ENCODE measurements at places on chromosomes 12 and 14.

GRCh38 chr14:64488590-64489099 lies 15.0 kb downstream of the ZBTB25 start:
- no peak for DNase-seq

DNA sequence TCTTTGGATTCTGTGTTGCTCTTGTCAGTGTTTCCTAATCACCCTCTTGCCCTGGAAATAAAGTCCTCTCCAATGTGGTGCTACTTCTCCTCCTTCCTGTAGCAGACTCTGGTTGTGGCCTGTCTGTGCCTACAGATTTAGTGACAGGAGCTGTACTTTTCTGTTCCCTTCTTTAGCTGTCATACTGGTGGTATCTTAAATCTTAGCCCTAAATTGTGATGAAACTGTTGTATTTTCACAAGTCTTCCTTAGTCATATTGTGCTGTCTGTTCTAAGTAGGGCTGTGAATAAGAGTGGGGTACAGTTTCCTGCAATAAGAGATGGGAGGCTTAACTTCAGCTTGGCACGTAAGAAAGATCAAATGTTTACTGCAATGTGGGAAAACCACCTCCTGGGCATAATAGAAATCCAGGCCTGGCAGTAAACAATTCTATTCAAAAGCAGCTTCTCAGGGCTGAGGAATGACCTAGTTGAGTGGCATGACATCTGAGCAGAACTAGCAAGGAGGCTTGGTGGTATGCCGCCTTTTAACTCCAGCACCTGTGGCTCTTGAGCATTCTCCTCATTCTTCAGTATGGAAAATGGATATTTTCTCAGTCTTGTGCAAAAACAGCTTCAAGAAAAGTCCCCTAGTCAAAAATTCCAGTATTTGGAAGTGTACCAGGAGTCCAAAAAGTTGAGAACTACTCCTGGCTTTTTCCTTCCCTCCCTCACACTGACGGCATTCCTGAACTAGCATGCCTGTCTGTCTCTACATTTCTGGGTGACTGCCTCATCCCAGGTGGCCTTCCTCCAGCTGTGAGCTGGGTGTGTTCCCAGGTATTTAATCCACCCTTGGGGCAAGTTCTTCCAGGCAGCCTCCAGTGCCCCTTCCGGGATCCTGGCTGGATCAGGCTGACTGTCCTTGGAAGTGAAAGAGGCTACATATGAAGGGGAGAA lies 19.5 kb downstream of the ANO6 start:
- DNase-seq = no peak

DNA sequence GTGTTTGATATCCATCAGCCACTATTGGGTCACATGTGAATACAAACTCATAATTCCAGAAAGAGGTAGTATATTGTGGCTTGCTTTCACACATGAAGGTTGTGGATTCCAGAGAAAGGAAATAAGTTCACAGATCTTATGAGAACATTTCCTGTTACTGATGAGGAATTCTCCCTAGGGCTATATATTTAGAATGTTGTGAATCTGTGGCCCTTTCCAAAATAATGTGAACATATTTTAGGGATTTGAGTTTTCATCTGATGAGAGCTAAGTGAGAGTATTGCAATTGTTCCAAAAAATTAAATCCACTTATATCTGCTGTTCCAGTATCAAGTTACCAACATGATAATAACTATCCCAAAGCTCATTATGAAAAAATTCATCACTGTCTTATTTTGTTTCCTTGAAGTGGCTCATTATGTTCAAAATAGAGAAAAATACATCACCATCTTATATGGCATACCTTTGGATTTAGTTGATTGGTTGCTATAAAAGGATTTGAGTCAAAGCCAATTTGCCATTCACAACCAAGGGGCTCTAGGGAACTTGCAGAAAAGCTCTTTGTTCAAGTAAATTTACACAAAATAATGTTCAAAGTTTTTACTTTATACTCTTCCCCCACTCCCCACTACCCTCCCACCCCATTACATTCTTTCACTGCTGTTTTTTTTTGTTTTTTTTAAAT lies 76.3 kb downstream of the MYRFL start:
- DNase-seq = no peak

DNA sequence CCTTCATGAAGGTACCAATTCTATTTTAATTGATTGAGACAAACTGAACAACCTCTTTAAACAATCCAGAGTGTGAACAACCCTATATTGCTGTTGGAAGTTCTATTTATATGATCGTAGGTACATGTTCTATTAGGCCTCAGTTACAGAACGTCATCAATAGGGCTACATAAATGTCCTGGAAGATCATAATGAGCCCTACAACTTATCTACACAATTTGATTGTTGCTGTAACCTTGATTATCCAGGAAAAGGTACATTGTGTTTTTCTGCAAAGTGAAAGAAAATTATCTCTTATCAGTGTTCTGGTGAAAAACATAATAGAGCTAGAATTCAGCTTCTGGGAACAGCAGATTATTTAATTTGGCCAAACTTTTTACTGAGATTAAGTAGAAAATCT lies 612.9 kb downstream of the GALC start:
- no peak for DNase-seq

DNA sequence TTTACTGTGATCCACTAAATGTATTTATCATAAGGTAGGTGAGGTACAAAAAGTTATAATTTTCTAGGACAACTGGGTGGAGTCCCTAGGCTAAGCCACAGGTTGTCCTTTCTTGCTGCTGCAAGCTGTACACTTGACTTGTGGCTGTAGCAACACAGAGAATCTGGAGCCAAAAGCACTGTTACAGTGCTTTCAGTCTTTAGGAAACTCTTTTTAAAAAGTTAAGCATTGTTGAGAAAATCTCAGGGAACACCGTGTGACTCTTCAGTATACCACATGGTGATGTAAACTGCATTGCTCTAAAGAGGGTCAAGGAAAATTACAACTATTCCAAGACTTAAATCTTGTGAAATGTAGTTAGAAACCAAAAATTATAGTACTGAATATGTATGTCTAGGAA lies 11.4 kb downstream of the SLC15A5 start:
- no peak for DNase-seq

- no peak for DNase-seq
Observed at GRCh38 chr12:113237748-113238147, 16.5 kb downstream of the TPCN1 start.

DNA sequence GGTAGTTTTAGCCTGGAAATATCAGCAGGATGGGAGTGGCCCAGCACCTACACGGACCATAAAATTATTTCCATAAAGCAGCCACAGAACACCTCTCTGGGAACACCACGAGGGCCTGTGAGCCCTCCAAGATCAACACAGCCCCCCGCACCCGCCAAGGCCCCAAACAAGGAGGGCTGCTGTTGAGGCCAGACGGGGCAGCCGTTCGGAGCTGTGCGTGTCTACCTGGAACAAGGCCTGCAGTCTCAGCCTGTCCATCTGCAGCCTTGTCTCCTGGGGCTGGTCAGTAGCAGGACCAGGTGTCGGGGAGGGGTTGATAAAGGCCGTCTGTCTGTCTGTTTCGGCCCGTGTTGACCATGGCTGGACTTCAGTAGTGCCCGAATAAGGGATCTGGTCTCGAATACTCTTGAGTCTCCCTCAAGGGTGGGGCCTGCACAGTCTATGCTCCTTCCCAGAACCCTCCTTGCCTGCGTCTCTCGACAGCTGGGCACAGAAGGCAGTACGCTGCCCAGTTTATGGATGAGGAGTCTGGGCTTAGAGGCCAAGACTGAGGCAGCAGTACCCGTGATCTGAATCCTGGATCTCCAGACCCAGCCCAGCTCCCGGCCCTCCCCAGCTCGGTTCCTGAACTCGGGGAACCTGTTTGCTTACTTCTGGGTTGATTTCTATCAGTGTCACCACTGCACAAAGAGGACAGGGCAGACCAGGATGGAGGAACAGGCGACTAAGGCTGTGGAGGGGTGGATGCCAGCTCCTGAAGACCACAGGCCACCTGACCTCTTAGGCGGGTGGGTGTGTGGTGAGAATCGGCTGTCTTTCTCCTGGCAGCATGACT lies 23.1 kb upstream of the DLK1 start:
- DNase-seq = no peak

DNA sequence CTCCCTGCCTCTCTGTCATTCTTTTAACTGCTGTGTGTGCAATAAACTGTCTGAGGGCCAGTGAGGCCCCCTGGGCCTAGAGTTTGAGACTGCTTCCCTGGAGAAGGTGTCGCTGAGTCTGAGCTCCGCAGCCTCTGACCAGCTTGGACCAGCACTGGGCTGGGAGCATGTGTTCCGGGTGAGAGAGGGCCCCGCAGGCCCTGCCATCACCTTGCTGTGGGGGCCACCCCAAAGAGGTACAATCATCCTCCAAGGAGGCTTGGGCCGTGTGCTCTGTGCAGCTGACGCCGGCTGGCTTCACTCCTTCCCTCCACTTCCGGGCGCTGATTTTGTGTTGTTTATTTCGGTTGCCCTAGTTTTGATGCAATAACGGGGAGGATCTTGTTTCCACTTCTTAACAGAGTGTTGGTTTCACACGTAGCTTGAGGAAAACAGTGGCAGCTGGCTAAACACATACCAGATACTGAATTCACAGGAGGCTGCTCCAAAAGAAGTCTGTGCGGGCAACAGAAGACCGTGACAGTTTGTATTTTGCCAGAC lies 121.6 kb downstream of the TMEM132C start:
- no peak for DNase-seq

- no peak for DNase-seq
Observed at GRCh38 chr12:65666876-65667275, 157.4 kb upstream of the HMGA2 start.

GRCh38 chr14:36857842-36858445 lies 196.3 kb downstream of the PAX9 start:
- DNase-seq = no peak

DNA sequence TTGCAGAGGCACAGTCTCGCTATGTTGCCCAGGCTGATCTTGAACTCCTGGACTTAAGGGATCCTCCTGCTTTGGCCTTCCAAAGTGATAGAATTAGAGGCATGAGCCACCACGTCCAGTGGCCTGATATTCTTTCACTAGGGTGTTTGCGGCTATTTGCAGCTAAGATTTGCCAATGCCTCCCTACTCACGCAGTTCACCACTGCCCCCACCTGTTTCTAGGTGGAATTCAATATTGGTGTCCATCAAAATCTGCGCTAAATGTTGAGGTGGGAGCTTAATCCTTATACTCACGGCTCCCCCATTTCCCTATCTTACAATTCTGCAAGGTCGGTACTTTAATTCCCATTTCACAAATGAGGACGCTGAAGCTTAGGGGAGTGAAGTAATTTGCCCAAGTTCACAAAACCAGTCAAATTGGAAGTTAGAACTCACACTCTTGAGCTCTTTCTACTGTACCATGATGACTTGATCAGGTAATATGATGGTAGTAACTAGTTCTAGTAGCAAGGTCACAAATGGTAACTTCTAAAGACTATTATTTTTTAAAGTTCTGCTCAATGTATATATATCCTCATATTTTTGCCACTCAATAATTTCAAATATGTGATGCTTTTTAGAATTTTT lies 22.1 kb upstream of the LRRC9 start:
- DNase-seq = peak; percentile 32

DNA sequence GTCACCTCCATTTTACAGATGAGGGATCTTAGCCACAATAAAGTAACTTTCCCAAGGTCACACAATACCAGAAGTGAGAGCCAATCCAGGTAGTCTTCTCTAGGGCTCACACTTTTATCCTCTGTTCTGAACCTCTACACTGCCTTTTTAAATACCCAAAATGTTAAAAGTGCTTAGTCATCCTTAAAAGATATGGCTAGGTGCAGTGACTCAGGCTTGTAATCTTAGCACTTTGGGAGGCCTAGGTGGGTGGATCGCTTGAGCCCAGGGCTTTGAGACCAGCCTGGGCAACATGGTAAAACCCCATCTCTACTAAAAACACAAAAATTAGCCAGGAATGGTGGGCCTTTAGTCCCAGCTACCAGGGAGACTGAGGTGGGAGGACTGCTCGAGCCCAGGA lies 104.1 kb upstream of the PPP4R3A start:
- DNase-seq = no peak

- no peak for DNase-seq
Observed at GRCh38 chr12:33519566-33519965, 79.9 kb upstream of the SYT10 start.

DNA sequence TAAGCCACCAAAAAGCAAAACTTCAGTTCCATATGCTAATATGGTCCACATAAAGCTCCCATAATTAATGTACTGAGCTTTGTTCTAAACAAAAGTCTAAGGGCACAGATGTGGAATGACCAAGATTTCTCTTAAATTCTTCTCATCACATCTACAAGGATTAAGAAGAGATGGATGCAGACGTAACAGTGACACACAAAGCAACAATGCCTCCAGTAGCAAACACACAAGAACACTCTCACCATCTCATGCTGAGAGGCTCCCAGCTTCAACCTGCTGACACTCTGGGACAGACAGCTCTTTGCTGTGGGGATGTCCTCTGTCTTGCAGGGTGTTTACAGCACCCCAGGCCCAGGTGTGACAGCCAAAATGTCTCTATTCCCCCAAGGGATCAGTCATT lies 48.2 kb downstream of the SETD3 start:
- no peak for DNase-seq

- no peak for DNase-seq
Observed at GRCh38 chr12:992647-993046, 1.6 kb downstream of the ERC1 start.

DNA sequence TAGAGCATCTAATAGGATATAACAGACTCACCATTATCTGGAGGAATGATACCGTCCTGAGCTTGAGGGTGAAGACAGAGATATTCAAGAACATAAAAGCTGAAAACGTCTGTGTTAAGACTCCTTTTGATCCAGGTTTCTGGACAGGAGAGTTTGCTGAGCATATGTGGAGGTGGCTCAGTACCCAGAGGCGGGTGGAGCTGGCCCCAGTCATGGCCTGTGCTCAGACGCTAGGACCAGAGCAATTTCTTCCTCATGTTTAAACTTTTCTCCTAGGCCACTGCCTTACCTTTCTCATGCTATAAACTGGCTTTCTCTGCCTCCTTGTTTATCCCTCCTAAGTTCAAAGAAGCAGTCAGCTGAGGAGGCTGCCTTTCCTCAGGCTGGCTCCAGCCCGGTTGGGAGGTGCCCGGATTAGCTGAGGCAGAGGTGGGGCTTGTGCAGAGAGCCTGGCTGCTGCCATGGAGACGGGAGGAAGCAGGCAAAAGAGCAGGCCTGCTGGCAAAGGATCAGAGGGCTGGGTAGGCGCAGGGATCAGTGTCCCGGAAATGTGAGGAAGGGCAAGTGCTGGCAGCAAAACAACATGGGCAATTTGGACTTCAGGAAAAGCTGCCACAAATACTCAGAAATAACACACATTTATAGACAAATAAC lies 13.7 kb downstream of the COA8 start:
- DNase-seq = peak; percentile 77

DNA sequence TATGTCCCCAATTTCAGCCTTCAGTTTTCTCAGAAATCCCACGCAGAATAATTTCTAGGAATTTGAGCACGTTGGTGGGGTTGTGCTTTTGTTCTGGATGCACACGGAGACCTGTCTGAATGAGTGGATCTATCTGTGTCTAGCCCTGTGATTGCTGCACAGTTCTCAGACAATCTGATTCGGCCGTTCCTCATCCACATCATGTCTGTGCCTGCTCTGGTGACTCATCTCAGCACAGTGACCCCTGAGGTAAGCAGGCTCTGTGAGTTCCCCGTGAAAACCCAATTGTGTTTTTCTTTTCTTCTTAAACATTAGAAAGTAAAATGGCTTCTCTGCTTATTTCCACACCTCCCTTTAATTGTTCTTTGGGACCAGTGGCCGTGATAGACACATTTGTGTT lies 20.2 kb downstream of the UBE3B start:
- no peak for DNase-seq

- no peak for DNase-seq
Observed at GRCh38 chr14:22122227-22122818, 448.7 kb upstream of the OR4E1 start.

GRCh38 chr12:2248087-2248900 lies 195.5 kb downstream of the CACNA1C start:
- DNase-seq = no peak
